ENCODE measurements at places on chromosomes 4 and X.
A peak's percentile ranks its signal among the peaks of the same experiment; 100 is the strongest.

- no peak for DNase-seq
Measured at GRCh38 chrX:153527208-153527607, 9.8 kb downstream of the ATP2B3 start.

DNA sequence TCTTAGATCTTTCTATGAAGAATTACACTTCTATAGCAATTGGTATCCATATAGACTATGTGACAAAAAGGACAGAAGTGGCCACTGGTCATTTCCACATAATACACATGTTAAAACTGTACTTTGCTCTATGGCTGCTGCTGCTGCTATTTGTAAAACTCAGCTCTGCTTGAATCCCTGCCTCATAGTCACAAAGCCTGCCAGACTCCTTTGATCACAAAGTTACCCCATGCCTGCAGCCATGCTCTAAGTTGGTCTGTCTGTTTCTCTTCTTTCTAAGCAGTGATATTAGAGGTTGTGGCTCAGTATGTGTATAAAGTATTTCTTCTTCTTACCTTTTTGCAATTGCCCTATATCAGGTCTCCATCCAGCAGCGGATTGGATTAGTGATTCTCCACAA lies 210.9 kb downstream of the GRID2 start:
- DNase-seq = no peak

DNA sequence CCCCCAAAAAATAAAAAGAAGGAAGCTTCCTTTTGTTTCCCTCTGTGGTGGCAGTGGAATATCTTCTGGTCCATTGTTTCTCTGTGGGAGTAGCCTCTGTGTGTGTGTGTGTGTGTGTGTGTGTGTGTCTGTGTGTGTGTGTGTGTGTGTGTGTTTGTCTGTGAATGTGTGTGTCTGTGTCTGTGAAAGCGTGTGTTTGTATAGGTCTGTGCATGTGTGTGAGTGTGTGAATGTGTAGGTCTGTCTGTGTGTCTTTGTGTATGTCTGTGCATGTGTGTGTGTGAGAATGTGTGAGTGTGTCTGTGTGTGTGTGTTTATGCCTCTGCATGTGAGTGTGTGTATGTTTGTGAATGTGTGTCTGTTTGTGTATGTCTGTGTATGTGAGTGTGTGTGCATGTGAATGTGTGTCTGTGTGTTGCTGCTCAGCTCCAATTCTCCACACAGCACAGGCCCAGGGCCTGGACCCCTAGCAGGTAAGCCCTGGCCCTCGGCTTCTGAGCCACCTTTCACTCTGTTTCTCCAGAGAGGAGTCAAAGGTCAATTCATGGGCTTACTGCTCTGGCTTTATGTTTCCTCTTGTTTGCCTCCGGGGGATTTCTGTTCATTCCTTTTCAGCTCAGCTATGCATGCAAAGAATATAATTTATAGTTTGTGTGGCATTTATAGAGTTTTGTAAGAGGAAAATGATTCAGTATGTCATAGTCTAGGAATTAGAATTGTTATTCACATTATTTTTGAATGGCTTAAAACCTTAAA lies 89.8 kb downstream of the UCHL1 start:
- no peak for DNase-seq

GRCh38 chrX:104670051-104670450 lies 104.1 kb downstream of the IL1RAPL2 start:
- no peak for DNase-seq

- peak; percentile 12 for DNase-seq
Measured at GRCh38 chrX:29468911-29469494, 746.4 kb upstream of the MAGEB2 start.

GRCh38 chr4:3464911-3465697 lies 2.0 kb downstream of the DOK7 start:
- no peak for DNase-seq

DNA sequence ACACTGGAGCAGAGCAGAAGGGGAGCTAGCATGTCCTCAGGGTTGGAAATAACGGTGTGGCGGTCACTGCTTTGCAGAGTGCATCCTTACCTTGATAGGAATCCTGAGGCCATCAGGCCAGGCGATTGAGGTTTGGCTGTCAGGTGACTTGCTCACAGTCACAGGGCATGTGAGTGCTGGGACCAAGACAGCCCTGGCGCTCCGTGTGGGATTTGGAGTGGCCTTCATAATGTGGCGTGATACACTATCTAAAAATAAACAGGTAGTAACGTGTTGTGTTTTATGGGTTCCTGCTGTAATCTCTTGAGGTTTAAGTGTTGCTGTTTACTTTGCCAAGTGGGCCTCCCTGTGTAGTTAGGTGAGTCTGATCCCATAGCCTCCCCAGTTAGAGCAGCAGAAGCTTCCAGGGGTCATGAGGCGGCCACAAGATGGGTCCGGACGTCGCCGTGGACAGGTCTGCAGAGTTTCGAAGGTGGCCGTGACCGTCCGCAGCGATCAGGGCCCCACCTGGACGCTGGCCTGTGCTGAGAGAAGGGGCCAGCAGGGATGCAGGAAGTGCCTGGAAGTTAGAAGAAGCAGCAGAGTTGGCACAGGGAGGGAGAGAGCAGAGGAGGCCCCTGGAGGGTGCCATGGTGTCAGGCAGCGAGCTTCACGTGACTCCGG lies 27.7 kb downstream of the RGS12 start:
- no peak for DNase-seq

DNA sequence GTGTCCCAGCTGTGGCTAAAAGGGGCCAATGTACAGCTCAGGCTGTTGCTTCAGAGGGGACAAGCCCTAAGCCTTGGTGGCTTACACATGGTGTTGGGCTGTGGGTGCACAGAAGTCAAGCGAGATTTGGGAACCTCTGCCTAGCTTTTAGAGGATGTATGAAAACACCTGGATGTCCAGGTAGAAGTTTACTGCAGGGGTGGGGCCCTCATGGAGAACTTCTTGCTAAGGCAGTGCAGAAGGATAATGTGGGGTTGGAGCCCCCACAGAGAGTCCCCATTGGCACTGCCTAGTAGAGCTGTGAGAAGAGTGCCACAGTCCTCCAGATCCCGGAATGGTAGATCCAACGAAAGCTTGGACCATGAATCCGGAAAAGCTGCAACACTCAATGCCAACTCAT lies 40.5 kb downstream of the UBA6 start:
- no peak for DNase-seq
